ENCODE measurements at places on chromosomes 7 and 10.

- no peak for DNase-seq
These were observed 180.3 kb downstream of the SH2D4B start for GRCh38 chr10:80718024-80718423.

DNA sequence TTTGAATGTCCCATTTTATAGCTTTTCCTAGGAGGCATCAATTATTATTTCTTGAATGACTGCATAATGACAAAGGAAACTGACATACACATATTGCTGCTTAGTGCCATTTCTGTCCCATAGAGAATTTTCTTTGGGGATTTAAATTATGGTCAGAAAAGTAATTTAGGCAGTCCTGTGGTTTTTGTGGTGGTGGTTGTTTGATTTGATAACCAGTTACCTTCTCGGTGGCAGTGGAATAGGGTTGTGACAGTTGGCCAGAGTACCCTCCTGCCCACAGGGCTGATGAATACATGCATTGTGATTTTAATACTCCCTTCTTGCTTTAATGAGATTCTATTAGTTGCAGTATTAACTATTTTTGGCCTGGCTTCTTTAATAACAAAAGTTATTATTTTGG lies 6.6 kb upstream of the SGCE start:
- no peak for DNase-seq

- no peak for DNase-seq
These were observed 52.1 kb downstream of the TRRAP start for GRCh38 chr7:98930464-98930863.

- no peak for DNase-seq
These were observed 123.8 kb downstream of the IPMK start for GRCh38 chr10:58143944-58144343.

GRCh38 chr10:60977161-60978122 lies 33.5 kb upstream of the RHOBTB1 start:
- DNase-seq, result no peak

GRCh38 chr7:29888006-29888405 lies 81.7 kb downstream of the WIPF3 start:
- DNase-seq, result no peak

GRCh38 chr10:90204131-90204955 lies 503.0 kb downstream of the KIF20B start:
- DNase-seq, result no peak

- DNase-seq, result no peak
These were observed 598.8 kb downstream of the SUGCT start for GRCh38 chr7:40733578-40733977.

DNA sequence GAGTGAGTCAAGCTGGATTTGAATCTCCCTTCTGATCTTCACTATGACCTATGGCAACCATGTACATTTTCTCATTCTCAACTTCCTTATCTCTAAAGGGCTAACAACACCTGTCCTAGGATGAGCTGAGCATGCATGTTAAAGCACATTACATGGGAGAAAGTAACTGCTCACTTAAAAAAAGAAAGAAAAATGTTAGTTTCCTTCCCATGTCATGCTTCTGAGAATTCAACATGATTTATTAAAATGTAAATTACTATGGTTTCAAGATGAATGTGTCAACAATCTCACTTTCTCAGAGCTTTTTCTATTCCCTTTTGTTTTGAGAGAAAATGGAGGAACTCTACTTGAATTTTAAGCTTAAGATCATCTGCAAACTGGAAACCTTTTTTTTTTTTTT lies 295.3 kb downstream of the SKIDA1 start:
- DNase-seq, result no peak

DNA sequence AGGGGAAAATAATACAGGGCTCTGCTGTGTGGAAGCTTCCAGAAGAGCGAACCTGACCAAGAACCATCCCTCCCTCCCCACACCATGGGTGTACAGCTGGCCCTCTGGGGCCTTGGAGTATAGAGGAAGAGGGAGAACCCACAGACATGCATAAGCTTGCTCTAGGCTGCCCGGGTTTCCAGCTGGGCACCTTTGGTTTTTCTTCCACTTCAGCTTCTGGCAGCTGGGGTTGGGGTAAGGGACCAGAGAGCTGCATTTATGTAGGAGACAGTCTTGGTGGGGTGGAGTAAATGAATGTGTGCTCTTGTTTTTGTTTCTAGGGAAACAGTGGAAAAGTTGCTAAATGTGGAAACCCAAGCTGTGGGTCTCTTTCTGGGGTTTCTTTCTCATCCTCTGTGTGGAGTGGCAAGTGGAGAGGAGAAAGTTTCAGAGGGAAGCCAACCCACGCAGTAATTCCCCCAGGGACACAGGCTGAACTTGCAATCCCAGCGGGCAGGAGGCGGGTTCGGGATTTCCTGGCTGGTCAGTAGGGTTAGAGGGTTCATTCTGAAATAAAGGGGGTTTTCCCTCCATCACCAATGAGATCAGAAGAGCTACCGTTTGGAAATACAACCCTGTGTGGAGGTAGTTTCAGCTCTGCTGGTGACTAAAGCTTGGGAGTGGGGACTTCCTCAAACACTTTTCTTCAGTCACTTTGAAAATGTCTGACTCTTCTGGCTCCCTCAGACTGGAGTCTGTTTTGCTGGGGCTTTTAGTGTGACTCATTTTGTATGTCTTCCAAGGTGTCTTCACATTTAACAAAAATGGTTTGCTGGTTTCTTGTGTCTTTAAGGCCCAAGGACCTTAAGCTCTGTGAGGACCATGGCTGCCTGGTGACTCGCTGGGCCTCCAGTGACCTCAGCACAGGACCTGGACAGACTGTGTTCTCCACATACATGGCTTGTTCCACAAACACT lies 22.2 kb upstream of the SRGN start:
- no peak for DNase-seq

DNA sequence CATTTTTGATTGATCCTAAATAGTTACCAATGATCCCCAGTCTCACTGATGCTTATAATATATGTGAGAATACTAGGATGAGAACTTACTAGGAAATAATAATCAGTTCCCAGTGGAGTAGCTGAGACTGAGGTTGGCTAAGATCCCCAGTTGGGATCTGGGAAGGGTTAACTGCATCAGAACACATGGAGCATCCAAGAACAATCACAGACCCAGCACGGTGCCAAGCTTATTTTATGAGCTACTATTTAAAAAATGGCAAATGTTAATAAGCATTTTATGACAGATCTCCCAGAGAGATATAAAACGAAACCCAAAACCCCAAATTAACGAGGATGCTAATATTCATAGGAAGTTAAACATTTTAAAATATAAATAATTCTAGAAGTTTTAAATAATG lies 379.5 kb downstream of the THSD7A start:
- DNase-seq, result no peak

- no peak for DNase-seq
These were observed 52.0 kb upstream of the ST8SIA6 start for GRCh38 chr10:17506390-17506789.

- no peak for DNase-seq
These were observed 120.7 kb downstream of the PRKAG2 start for GRCh38 chr7:151756076-151756731.

DNA sequence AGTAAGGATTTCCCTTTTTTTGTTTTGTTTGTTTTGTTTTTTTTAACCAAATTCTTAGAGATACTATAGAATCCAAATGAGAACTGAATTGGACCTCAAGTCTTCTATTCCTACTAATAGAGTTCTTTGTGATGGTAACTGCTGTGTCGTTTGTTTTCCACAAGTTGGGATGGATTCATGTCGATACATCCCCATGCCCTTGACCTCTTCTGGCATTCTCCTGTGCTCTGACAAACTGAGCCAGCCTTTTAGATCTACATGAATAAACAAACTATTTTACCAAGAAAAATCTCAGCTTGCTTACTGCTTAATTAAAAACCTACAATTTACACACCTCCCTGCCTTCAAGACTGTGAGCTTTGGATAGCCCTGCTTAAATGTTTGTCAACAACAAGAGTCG lies 3.9 kb downstream of the ZNF22 start:
- DNase-seq, result no peak

GRCh38 chr10:72254813-72255568 lies 18.7 kb upstream of the DDIT4 start:
- DNase-seq, result peak; percentile 57

DNA sequence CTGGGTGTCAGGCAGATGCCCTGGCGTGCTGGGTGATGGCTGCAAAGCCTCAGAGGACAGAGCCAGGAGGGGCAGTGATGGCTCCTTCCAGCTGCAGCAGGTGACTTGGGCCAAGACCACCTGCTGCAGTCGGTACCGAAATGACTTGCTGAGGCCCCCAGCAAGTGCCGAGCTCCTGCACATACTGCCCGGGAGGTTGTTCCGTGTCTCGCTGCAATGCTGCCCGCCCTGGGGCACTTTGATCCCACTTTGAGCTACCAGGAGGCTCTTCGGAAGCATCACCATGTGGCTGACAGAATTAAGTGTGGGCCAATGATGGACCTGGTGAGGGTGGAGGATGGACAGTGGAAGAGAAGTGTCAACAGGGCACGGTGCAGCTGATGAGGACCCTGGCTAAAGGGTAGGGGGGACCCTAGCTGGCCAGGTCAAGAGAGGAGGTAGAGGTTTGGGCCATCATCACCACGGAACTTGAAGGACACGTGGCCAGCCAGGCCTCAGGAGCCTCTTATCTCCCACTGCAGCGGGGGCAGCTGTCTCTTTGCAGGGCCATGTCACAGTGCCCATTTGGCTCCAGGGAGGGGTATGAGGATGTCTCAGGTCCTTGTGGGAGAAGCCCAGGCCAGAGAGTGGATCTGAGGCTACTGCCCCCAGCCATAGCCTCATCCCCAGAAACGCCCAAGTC lies 51.1 kb upstream of the NANOS1 start:
- no peak for DNase-seq

GRCh38 chr7:82362129-82362706 lies 81.4 kb downstream of the CACNA2D1 start:
- no peak for DNase-seq

- DNase-seq, result no peak
These were observed 97.2 kb downstream of the SLC25A13 start for GRCh38 chr7:96224685-96225084.

DNA sequence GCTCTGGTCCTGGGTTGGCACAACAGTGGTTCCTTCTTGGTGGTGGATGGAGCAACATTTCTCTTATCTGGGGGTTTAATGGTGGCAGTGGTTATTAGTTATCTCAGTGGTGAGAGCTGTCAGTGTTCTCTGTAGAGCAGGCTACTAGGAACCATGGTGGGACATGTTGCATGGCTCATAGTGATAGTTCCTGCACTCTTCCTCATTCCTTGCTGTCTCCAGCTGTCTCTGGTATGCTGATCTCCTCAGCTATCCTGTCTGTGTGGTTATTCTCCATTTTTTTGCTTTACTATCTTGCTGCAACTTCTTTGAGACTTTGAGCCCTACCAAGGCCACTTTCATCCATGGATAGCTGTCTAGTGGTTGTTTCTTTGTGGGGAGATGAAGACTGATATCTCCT lies 44.0 kb downstream of the CCDC7 start:
- DNase-seq, result no peak

DNA sequence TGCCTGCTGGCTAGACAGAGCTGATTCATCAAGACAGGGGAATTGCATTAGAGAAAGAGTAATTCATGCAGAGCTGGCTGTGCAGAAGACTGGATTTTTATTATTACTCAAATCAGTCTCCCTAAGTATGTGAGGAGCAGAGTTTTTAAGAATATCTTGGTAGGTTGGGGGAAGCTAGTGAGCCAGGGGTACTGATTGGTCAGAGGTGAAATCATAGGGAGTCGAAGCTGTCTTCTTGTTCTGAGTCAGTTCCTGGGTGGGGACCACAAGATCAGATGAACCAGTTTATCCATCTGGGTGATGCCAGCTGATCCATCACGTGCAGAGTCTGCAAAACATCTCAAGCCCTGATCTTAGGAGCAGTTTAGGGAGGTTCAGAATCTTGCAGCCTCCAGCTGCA lies 39.8 kb downstream of the FOXI2 start:
- DNase-seq, result no peak

DNA sequence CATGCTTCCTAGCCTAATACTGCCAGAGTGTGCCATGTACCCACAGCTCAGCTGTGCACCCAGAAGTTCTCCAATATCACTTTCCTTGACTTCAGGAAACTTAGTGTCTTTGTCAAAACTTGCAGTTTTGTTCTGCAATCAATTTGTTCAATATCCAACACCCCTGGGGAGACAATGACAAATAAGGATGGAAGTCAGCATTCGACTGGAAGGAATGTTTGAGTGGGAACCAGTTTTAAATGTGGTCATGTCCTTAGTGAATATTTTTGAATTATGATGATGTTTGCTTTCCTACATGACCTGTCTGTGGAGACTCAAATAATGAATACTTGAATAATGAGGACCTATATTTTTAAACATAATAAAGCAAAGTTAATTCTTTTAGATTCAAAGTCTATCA lies 112.0 kb downstream of the ANK3 start:
- DNase-seq, result no peak

- DNase-seq, result no peak
These were observed 200.2 kb downstream of the WDR37 start for GRCh38 chr10:1256432-1256725.

- DNase-seq, result no peak
These were observed 93.4 kb downstream of the POU6F2 start for GRCh38 chr7:39071116-39071515.

- DNase-seq, result no peak
These were observed 59.9 kb upstream of the DNAJB6 start for GRCh38 chr7:157276731-157277562.

- no peak for DNase-seq
These were observed 121.3 kb upstream of the HABP2 start for GRCh38 chr10:113431398-113432160.

DNA sequence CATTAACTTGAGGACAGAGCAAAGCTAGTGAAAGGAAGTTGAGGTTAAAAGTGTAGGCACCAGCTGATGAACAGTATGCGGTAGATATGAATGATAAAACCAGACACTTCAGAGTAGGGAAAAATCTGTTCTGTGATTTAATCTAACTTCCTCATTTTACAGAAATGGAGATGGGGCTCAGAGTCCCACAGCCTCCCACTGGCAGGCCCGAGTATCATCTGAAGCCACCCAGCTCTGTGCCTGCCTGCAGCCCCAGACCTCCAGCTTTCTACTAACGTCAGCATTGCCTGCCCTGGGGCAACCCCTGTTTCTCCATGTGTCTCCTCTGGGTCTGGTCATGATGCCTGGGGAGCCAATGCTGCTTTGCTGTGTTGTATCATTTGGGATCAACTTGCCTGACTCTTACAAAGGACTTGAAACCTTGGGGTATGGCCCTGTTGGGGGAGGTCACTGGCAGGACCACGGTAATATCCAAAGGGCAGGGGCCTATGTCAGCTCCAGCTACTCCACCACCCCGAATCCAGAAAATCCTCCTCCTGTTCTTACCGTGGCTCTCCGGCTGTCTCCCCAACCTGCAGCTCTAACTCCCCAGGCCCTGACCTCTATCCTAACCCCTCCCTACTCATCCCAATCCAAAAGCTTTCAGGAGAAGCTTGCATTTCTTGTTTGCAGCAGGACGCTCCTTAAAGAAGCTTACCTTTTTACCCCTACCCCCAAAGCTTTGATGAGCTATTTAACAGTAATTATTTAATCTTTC lies 56.2 kb upstream of the NPY start:
- no peak for DNase-seq

- no peak for DNase-seq
These were observed 19.8 kb downstream of the CREB5 start for GRCh38 chr7:28432105-28432504.

DNA sequence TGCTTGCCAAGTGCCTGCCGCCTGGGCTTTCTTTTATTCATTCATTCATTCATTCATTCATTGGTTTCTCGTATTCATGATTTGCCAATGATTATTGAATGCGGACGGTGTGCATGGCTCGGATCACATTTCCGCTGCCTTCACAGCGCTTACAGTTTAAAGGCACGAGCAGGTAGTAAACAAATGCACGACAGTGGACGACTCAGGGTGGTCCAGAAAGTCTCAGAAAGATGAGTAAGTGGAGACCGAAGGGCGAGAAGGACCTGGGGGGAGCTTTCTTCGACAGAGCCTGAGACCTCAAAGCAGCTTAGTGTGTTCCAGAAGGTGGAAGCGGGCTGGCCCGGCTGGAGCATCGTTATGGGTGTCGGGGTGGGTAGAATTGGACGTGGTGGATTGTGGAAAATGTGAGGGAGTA lies 506 bp downstream of the MCM10 start:
- no peak for DNase-seq
